Left lung (tissue), 14 donors: ENCODE measurements at places on chromosomes 2 and 18.

DNA sequence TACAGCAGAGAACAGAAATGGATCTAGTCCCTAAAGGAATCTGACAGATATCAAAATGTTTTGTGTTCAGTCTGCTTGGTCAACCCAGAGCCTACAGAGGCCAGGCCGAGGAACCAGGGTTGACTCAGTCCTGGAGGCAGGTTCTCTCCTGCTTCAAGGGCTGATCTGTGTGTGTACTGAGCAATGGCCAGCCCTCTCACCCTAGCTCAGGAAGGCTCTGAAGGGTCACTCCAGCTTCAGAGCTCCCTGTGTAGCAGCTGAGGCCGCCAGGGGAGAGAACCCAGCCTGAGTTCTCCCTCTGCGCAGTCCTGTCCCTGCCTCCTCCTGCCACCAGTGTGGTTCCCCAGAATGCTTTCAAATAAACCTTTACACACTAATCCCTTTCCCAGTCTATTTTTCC is 41.1 kb downstream of the NEURL3 start:
- DNase-seq = no peak

GRCh38 chr2:216423071-216423470 is 10.8 kb downstream of the SMARCAL1 start:
- no peak for DNase-seq

DNA sequence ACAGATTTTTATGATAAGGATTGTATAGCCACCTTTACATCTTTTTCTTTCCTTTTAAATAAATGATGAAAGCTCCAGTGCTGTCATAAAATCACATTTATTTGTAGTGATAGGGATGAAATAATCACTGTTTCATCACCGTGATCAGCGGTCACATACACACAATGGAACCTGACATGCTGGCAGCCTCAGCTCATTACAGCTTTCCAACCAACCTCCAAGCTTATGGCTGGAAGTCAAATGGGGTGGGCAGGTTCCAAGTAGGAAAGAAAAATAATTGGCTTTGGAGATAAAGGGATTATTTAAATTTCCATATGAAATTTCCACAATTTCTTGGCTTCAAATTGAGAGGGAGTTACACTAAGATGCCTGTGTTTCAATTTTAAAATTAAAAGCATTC is 251.3 kb downstream of the PLCL1 start:
- DNase-seq = no peak

DNA sequence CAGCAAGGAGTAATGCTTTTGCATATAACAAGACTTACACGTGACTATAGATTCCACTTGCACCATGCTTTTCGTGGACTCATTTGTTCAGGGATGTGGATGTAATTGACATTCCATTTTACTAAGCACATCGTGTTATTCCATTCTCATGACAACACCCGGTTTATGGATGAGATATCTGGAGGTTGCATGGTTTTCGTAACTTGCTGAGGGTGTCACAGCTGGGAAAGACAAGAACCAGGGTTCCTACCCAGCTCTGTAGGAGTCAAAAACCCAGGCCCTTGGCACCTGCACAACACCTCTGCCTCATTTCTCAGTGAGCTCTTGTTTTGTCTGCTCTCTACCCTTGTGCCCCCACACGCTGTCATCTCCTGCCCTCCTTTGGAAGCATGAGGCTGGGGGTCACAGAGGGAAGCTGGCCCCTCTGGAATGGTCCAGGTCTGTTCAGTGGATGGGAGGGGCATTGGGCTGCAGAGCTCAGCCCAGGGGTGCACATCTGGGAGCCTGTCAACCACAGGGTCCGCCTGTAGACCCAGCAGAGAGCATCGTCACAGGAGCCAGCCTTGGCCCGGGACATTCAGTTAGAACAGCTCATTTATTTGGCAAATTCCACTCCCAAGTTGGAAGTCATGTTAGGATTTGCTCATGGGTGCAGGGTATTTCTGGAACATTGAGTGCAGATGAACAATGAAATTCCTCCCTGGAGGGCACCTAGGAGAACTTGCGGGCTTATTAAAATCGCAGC is 120.1 kb upstream of the TWIST2 start:
- DNase-seq = no peak

GRCh38 chr2:177362499-177362898 is 30.1 kb upstream of the AGPS start:
- no peak for DNase-seq

GRCh38 chr2:1698188-1698945 is 45.9 kb downstream of the PXDN start:
- no peak for DNase-seq

DNA sequence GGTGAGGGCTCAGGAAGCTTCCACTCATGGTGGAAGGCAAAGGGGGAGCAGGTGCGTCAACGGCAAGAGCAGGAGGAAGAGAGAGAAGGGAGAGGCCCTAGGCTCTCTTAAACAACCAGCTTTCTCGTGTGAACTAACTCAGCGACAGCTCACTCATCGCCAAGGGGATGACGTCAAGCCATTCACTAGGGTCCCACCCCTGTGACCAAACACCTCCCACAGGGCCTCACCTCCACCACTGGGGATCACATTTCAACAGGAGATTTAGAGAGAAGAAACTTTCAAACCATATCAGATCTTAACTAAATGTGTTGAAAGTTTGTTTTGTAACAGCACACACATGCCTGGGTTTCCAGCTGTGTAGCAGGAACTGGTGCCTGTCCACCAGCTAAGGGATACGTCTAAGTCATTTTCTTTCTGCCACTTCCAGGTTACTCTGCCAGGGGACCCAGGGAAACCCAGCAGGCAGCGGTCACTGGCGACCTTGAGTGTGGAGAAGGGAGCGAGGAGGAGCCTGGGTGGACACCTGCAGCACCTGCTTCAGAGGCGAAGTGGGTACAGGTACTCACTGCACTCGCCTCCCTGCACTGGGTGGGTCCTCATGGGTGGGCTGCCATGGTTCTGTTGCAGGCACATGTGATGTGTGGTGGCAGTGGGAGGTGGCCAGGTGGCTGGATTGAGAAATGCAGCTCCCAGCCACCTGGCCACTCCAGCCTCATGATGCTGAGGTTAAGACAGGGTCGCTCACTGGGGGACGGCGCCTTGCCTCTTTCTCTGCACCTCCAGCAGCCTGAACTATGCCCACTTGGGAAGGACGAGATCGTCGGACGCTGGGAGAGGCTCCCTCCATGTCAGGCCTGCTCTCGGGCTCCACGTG is 8.4 kb upstream of the GPC1 start:
- DNase-seq = peak; percentile 61

DNA sequence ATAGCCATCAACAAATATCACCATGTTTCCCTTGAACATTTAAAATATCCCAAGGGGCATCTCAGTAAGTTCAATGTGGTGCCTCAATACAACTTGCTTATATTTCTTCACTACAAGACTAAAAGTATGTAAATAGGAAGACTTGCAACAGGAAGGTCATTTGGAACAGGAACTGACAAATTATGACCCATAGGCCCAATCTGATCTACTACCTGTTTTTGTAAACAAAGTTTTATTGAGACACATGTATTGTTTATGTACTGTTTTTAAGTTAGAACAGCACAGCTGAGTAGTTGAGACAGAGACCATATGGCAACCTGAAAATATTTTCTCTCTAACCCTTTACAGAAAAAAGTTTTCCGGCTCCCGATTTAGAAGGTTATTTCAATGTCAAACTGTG is 154.8 kb upstream of the TFPI start:
- DNase-seq = no peak

- DNase-seq = no peak
These were observed 1054.9 kb upstream of the NXPH2 start for GRCh38 chr2:139835101-139835500.

DNA sequence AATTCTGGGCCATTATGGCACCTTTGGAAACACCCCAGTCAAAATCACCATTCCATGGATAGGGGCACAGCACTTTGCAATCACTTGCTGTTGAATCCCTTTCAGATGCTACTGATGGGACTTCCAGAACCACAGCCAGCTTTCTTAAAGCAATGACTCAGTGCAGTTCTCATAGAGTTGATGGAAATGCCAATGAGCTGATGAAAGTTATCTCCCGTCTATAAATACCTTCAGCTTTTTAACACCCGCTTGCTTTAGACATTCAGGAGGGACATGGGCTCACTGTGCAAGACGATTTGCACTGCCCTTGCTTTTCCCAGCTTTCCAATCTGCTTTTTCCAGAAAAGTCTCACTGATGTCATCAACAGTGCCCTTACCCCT is 66.7 kb upstream of the RPL31 start:
- no peak for DNase-seq

DNA sequence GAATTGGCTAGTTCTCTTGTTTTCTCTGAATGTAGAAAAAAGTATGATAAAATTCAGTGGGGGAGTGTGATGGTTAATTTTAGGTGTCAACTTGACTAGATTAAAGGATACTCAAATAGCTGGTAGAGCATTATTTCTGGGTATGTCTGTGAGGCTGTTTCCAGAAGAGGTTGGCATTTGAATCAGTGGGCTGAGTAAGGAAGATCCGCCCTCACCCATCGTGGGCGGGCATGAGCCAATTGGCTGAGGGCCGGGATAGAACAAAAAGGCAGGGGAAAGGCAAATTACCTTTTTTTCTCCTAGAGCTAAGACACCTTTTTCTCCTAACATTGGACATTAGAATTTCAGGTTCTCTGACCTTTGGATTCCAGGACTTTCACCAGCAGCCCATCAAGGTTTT is 667.6 kb upstream of the SLC8A1 start:
- DNase-seq = no peak

- no peak for DNase-seq
These were observed 290.1 kb upstream of the HDAC4 start for GRCh38 chr2:239690651-239691631.

DNA sequence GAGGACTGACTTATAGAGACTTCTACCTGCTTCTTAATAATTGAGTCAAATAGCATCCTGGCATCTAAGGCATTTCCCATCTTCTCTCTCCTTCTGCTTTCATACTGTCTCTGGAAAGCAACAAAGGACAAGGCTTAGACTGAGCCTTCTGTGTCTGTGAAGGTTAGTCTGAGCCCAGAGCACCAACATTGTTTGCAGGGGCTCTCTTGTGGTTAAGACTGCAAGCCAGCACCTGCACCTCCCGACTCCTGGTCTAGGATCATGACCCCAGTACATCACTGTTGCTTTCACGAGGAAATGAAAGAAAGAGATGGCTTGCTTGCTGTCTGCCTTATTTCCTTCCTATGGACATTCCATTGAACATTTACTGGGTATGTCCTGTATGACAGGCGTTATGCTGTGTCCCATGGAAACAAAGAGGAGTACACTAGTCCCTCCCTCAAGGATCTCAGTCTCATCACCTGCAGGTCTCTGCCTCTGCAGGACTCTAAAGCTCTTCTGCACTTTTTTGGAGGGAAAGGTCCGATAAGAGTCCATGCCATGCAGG is 315.8 kb upstream of the EPAS1 start:
- no peak for DNase-seq

DNA sequence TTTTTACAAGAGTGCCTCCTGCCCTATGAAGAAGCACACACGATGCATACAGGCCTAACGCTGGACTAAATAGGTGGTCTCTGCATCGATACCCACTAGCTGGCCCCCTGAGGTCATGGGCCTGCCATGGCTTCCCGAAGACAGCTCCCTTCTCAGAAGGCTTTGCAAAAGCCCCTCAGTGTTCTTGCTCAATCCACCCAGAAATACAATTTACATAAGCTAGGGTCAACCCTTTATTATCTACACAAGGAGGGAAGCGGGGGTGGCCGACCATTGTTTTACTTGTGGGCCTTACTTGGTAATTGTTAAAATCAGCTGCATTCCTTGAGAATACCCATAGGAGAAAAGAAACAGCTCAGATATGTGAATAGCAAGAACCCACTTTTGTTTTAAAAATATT is 28.5 kb downstream of the UXS1 start:
- DNase-seq = no peak

DNA sequence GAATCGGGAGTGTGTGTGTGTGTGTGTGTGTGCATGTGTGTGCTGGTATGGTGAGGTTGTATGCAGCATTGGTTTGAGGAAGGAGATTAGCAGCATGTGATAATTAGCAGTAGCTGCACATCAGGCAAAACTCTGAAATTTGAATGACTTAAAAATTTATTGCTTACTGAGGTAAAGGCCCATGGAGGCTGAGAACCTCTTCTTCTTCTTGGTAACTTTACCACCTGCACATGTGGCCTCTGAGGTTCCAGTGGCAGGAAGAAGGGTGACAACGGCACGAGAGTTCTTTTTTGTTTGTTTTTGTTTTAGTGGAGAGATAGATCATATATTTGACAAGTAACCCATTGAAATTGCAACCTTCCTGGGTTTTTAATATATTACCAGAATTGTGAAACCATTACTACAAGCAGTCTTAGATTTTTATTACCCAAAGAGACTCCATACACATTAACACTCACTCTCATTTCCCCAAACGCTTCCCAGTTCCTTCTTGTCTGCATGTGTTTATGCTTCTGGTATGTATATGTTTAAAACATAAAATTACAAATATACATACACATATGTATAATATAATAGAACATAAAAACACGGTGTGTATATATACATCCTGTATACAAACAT is 292.1 kb downstream of the PTGR3 start:
- no peak for DNase-seq

DNA sequence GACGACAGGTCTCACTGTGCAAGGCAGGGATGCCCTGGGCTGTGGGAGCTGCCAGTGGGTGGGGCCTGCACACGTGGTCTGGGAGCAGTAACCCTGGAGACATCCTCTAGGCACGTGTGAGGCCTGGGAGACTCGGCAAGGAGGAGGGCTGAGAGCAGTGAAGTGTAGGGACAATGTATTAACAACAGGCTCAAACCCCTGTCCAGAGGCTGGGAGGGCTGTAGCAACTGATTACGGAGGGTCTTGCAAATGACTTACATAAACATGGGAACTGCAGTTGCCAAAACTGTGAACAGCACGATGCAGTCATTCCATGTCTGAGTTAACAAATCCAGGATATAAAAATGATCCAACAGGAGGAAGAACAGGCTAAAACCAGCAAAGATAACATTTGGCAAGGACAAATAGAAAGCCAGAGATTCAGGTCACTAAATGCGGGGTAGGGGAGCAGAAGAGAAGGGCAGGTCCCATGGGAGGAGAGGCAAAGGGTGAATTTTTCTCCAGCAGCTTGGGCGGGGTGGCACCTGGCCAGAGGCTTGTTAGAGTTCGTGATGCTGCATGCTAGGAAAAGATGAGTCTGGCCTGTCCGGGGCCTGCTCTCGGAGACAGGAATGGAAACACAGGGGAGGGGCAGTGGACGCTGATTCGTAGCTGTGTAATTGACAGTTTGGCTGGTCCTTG is 44.9 kb downstream of the CYP27C1 start:
- no peak for DNase-seq

DNA sequence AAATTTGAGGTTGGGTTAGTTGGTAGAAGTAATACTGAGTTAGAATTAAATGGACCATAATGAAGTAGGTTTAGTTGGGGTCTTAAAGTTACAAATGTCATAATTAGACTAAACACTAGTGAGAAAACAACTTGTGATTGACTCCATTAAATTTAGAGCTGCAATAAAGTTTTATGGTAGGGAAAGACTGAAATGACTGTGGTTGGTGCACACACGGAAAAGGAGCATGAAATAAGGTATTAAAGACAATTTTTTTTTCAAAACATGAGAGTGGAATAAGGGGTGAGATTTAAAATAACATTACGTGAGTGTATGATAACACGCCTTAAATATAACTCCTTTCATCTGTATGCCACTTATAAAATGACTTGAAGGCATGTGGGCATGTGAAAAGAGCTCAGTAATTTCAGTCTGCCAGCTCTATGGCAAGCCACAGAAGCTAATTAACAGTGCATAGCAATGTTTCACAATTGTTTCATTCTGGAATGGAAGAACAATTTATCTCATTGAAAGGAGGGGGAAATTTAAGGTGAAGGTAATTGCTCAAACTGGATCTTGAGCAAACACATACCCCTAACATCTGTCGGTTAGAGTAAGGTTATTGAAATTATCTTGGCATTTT is 1.4 kb downstream of the FRZB start:
- DNase-seq = no peak
